ENCODE measurements at places on chromosomes 13 and 19. TPM values are rescaled to one million over a fixed set of nuclear protein-coding genes. Genes with fewer than 3 reads are reported as not detected.

Gene CEACAM20
- not detected for total RNA-seq

DNA sequence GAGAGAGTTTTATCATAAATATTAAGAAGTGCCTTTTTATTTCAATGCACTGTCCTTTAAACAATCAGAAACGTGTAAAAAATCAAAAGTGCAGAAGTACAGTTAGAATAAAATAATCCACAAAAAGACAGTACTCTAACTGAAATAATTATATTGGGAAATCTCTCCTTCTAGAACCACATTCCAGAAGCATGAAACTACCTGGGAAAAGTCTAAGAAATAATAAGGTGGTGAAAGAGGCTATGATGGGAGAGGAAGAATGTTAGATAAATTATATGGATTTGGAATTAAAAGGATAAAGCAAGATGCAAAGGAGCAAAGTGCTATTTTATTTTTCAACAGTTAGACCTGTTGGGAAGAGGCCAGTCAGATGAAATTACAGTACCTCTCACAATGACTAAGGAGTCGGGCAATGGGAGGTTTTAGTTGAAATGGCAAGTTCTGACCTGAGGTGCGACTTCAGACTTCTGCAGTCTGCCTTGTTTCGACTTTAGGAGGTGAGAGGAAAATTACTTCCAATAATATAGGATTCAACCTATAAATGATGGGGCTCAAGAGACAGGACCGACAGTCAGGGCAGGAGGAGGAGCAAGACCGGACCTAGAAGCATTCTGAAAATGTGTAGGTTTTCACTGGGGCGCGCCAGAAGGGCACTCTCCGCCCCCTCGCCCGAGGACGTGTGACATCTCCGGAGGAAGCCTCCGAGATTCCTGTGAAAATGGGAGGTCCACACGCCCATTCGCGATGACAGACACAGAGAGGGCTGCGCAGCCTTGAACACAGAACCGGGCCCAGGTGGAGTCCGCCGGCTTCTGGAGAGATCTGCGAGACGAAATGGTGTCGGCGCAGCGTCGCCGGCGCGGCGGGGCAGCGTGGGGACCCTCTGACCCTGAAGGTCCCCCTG lies 717 bp downstream of the SPRYD7 start:
- DNase-seq: no peak

- DNase-seq: no peak
These were observed 21.7 kb upstream of the FBXL3 start for GRCh38 chr13:77048681-77049080.

Gene S1PR5
- total RNA-seq: 1.1 TPM

DNA sequence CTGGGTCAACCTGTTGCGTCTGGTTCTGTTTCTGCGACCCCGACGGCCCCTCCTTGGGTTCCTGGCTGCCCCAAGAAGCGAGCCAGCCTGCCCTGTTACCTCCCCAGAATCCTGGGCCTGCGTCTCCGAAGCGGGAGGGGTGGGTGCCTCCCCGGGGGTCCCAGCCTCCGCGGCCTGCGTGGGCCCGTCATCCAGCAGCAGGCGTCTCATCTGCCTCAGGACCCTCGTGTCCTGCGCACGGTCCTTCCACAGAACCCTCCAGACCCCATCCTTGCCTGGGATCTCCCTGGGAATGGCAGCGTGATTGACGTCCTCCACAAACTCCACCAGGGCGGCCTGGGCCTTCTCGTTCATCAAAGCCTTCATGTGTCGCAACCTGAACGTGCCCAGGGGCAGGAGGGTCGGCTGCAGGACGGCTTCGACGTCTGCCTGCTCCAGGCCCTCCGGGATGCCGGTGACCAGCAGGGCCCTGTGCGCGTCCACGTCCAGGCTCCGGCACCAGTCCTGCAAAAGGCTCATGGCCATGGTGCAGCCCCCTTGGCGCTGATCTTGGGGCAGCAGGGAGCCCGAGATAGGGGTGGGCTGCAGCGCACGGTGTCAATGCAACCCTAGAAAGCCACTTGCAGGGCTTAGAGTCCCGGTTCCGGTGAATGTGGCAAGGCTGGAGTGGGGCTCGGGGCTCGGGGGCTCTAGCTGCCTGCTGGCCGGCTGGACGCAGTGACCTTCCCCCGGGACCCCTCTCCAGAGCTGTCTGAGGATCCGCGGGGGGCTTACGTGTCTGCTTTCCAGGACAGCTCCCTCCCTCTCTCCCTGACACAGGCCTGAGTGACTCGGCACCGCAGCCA lies 504 bp downstream of the PNMA8B start:
- no peak for DNase-seq

All from neural crest cell (in vitro differentiated cells).